Neural crest cell (in vitro differentiated cells): ENCODE measurements at places on chromosomes 4 and X. TPM values are rescaled to one million over a fixed set of nuclear protein-coding genes. Genes with fewer than 3 reads are reported as not detected.

Gene ADH6
- total RNA-seq, result not detected in 2 replicates

Gene ATP1B4
- total RNA-seq, result not detected in 2 replicates

Gene CSN1S1
- total RNA-seq, result not detected in 2 replicates

Gene GBA3
- total RNA-seq, result not detected in 2 replicates

DNA sequence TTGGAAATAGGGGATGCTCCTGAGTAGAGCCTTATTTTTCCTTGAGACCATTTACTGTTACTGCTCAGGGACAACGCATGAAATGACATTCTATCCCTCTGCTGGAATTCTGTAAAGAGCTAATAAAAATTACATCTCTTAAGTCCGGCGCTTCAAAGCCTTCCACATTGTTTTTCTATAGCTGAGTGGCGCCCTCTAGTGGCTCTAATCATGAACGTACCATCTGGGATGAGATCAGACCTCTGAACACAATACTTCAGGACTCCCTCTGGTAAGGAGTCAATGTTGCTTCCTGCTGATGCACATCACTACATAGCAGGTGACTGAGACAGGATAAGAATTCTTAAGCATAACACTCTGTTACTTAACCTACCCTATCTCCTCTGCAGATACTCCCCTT, 6.0 kb downstream of the HMGN5 start:
- no peaks in the 10 kb centered on the region for H3K27me3 ChIP-seq
- peaks cover 7% of the 10 kb centered on the region for H3K4me1 ChIP-seq
- DNase-seq, result peak; percentile 53
- H3K36me3 ChIP-seq, result no peaks in the 10 kb centered on the region
- H3K27ac ChIP-seq, result no peak overlapping the region

GRCh38 chr4:184795214-184795844, 30.4 kb downstream of the ACSL1 start:
- H3K36me3 ChIP-seq, result peaks cover 5% of the 10 kb centered on the region
- H3K27me3 ChIP-seq, result no peaks in the 10 kb centered on the region

DNA sequence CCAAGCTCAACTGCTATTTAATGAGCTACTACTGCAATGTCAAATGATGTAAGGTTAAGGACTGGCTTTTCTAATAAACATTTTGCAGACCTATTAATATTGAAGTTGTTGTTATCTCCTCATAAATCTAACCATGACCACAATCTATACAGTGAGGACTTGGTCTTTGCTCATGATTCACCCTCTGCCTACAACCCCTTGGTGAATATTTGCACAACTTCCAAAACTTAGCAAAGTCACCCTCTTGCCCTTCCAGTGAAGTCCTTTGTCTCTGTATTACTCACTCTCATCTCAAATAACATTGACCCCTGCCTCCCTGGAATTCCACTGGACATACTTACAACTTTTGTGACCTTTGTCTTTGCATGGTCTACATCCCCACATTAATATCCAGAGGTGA, 204.5 kb downstream of the KCNIP4 start:
- H3K27me3 ChIP-seq, result peaks cover 3% of the 10 kb centered on the region
- H3K27ac ChIP-seq, result no peak overlapping the region
- H3K4me3 ChIP-seq, result no peak overlapping the region

DNA sequence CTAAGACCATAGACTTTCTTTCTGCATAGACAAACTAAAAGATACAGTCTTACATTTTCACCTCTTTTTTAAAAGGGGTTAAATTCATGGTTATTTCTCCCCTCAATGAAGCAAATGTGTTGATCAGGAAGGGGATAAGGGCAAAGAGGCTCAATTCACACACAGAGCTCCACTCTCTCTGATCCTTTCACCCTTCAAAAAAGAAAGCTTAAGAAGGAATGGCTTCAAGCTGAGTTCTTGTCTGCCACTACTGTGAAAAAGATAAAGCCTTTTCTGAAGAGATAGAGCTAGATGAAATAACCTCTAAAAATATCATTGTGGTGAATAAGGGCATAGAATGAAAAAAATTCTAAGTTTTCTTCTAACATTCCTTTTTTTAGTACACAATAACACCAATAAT, 28.3 kb downstream of the SEPSECS start:
- H3K4me3 ChIP-seq, result no peak overlapping the region
- H3K27me3 ChIP-seq, result no peaks in the 10 kb centered on the region
- no peak overlapping the region for H3K27ac ChIP-seq
- DNase-seq, result no peak

DNA sequence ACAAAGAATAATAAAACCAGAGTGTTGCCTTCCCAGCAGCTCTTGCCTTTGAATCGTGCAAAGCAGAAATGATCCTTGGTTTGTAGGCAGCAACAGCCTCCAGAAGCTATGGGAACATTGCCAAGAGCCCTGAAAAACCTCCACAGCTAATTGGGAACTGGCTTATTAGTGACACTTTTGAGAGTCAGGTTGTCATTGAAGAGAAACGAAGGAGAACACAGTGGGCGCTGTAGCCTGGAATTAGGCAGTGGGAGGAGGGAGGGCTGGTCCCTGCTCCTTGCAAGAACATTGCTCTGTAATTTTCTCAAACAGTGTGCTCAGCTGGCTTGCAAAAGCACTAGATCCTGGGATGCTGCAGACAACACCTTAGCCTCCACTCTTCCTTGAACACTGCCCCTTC, 331.5 kb upstream of the EMCN start:
- H3K27me3 ChIP-seq, result no peaks in the 10 kb centered on the region
- H3K4me3 ChIP-seq, result no peak overlapping the region
- H3K27ac ChIP-seq, result no peak overlapping the region
- H3K4me1 ChIP-seq, result no peaks in the 10 kb centered on the region
- DNase-seq, result no peak
- no peaks in the 10 kb centered on the region for H3K36me3 ChIP-seq

- H3K27me3 ChIP-seq, result peaks cover 2% of the 10 kb centered on the region
- no peaks in the 10 kb centered on the region for H3K4me1 ChIP-seq
- H3K27ac ChIP-seq, result no peak overlapping the region
These were observed 301.7 kb upstream of the CPEB2 start for GRCh38 chr4:14700544-14700943.

DNA sequence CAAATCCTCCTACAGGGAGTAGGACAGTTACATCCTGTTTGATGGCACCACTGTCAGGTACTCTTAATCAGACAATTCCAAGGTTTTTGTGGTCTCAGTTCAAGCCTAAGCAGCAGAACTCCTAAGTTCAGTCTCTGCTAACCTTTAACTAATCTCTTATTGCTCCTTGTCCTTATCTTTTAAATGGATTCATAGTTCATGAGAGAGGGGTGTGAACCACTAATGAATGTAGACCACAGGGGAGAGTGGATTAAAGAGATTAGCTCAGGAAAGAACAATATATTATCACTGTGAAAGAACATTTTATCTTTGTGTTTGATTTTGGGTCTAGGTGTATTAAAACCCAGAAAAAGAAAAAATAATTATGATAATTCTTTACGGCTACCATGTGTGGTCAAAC, 168.9 kb downstream of the DCK start:
- H3K4me1 ChIP-seq, result peaks cover 13% of the 10 kb centered on the region
- no peak overlapping the region for H3K4me3 ChIP-seq
- H3K27me3 ChIP-seq, result peaks cover 2% of the 10 kb centered on the region
- H3K27ac ChIP-seq, result no peak overlapping the region

GRCh38 chr4:103478734-103479133, 241.1 kb downstream of the TACR3 start:
- DNase-seq, result no peak
- H3K4me1 ChIP-seq, result no peaks in the 10 kb centered on the region
- H3K4me3 ChIP-seq, result no peak overlapping the region
- no peak overlapping the region for H3K27ac ChIP-seq
- H3K36me3 ChIP-seq, result no peaks in the 10 kb centered on the region

- DNase-seq, result peak; percentile 49
- H3K4me1 ChIP-seq, result peaks cover 37% of the 10 kb centered on the region
- H3K4me3 ChIP-seq, result peak overlapping the region; percentile 93
- peaks cover 76% of the 10 kb centered on the region for H3K27me3 ChIP-seq
- no peak overlapping the region for H3K27ac ChIP-seq
These were observed 1.1 kb upstream of the DKK2 start for GRCh38 chr4:107037199-107037584.

GRCh38 chrX:131650637-131651410, 107.0 kb downstream of the OR13H1 start:
- H3K36me3 ChIP-seq, result peaks cover 5% of the 10 kb centered on the region
- H3K4me3 ChIP-seq, result no peak overlapping the region
- H3K27me3 ChIP-seq, result peaks cover 3% of the 10 kb centered on the region
- H3K4me1 ChIP-seq, result peaks cover 15% of the 10 kb centered on the region

- no peak for DNase-seq
- no peak overlapping the region for H3K27ac ChIP-seq
- H3K4me3 ChIP-seq, result no peak overlapping the region
These were observed 17.7 kb downstream of the GUCY2F start for GRCh38 chrX:109464231-109464630.
